Uterus (tissue), 4 donors: ENCODE measurements at places on chromosomes 6 and 20. TPM values are rescaled to one million over a fixed set of nuclear protein-coding genes. Genes with fewer than 3 reads are reported as not detected.

GRCh38 chr6:66403966-66404365 lies 696.9 kb upstream of the EYS start:
- no peak overlapping the region for H3K4me3 ChIP-seq
- no peaks in the 10 kb centered on the region for H3K36me3 ChIP-seq
- H3K4me1 ChIP-seq, result no peaks in the 10 kb centered on the region
- H3K27ac ChIP-seq, result no peak overlapping the region
- no peak for DNase-seq
- no peaks in the 10 kb centered on the region for H3K27me3 ChIP-seq

HTR1B gene
- 0.55 TPM for total RNA-seq

DDO gene
- 0.88 TPM for total RNA-seq

- peak; percentile 69 for DNase-seq
- H3K27me3 ChIP-seq, result no peaks in the 10 kb centered on the region
- no peaks in the 10 kb centered on the region for H3K36me3 ChIP-seq
- H3K27ac ChIP-seq, result no peak overlapping the region
- H3K4me3 ChIP-seq, result no peak overlapping the region
Measured at GRCh38 chr6:168355716-168356522, 36.3 kb upstream of the DACT2 start.

PNISR gene
- total RNA-seq, result 108 TPM

DNA sequence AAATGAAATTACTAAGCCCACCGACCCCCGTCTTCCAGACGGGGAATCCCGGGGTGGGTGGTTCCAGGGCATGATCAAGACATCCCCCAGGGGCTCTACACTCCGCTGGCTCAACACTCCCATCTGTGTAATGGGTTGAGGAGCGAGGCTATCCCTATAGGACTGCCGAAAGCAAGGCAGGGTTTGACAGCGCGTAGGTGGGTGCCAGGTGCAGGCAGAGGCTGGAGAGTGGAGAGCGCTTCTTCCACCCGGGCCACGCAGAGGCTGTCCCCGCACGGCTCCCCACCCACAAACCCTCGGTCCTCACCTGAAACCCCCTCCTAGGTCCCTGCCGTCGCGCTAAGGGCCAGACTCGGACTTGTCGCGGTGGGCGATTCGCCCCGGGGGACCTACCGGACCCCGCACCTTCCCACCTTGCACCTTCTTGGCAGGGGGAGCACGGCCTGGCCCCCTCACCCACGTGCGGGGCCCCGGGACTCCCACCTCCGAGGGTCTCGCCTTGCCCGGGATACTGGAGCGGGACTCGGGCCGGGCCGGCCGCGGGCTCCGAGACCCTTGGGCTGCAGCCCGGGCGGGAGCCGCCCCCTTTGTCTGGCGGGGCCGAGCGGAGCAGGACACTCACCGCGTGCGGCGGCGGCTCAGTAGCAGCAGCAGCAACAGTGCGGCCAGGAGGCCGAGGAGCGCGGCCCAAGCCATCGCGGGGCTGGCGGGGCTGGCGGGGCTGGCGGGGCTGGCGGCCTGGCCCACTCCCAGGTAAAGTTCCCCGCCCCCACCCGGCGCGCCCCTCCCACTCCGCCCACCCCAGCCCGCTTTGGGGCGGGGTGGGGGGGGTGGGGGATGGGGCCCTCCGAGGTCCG lies at the start of gene PTGIS:
TSS of gene PTGIS (minus strand) at position 717 of the 857 bp plus-strand sequence. CDS start at position 696, 21 bp downstream.
- peak; percentile 74 for DNase-seq
- H3K36me3 ChIP-seq, result no peaks in the 10 kb centered on the region
- H3K4me1 ChIP-seq, result peaks cover 10% of the 10 kb centered on the region
- H3K4me3 ChIP-seq, result peak within 1 kb of the TSS; percentile 75

DNA sequence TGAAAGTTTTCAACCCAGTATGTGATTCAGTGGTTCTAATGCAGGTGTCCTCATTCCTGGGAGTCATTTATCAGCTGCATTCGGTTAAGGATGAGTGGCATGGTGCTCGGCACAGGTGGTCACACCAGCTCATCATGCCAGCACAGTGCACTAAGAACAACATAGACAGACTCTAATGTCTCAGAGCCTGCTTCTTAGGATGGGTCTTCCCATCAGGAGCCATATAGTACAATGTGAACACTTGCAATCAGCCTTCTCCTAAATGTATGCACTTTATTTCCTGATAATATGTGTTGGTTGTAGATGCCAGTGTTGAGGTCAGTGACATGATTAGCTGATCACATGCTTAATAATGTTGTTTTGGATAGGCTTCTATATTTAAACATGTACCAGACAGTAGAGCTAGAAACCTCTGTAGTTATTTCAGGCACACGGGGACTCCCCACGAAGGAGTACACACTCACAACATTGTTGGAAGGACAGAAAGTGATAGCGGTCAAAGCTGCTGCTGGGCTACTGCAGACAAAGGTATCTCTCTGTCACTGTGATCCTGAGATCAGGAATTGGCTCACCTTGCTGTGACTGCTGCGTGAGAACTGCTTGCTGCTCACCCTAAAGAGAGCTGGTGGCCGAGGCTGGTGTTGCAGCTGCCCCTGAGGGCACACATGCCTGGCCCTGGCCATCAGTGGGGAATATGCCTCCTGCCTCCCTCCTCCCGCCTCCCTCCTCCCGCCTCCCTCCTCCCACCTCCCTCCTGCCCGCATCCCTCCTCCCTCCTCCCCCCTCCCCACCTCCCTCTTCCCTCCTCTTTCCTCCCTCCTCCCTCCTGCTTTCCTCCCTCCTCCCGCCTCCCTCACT lies 195.4 kb downstream of the SMOC2 start:
- H3K27ac ChIP-seq, result peak overlapping the region; percentile 68
- no peaks in the 10 kb centered on the region for H3K4me1 ChIP-seq
- no peak overlapping the region for H3K4me3 ChIP-seq
- no peak for DNase-seq

GGTLC1 gene
- not detected for total RNA-seq

TRIM31 gene
- total RNA-seq, result not detected

CENPW gene
- total RNA-seq, result not detected

- DNase-seq, result no peak
- H3K27ac ChIP-seq, result no peak overlapping the region
- no peaks in the 10 kb centered on the region for H3K27me3 ChIP-seq
Measured at GRCh38 chr6:140051521-140052512, 677.4 kb upstream of the CITED2 start.
